ENCODE measurements at places on chromosomes 11 and 22. TPM values are rescaled to one million over a fixed set of nuclear protein-coding genes. Genes with fewer than 3 reads are reported as not detected.

CSF2RB gene
- 0.77 TPM for polyA plus RNA-seq

APOBEC3C gene
- polyA plus RNA-seq: 242 TPM

BAIAP2L2 gene
- polyA plus RNA-seq: not detected

PAX6 gene
- not detected for polyA plus RNA-seq

Data from immature natural killer cell (primary cell).